ENCODE measurements at places on chromosomes 5 and 9. TPM values are rescaled to one million over a fixed set of nuclear protein-coding genes. Genes with fewer than 3 reads are reported as not detected.

DNA sequence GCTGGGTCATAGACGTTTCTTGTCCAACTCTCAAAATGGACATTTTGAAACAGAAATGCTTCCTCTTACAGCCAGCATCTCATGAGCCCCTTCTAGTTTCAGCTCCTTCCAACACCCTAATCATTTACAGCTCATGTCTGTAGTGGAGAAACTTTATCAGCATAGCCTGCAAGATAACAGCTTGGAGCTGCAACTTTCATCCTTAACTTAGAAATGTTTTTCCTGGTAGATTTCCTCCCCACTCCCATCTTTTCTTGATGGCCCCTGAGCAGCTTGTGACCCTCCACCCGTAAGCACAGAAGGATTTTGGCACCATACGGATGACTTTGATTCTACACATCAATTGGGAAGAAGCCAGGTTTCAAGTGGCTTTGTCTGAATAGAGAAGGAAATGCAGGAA, 53.5 kb upstream of the TGFBR1 start:
- DNase-seq: no peak

- DNase-seq: no peak
Measured at GRCh38 chr5:154506716-154507080, 28.7 kb upstream of the HAND1 start.

GRCh38 chr9:137028263-137029057, 423 bp upstream of the ABCA2 start:
- peak; percentile 77 for DNase-seq

DNA sequence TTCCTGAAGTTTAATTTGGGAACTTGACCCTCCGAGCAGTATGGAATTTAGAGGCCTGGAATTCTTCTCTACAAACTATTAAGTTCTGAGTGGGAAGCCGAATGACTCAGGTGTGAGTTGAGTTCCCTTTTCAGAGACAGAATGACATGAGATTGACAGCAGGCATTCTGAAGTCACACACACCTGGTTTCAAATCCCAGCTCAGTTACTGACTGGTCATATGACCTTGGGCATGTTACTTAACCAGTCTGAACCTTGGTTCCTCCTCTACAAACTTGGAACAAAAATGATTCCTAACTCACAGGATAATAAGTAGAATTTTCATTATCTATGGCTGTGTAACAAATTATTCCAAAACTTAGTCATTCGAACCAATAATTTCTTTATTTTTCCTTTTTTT, 45.5 kb upstream of the GPBP1 start:
- no peak for DNase-seq

DNA sequence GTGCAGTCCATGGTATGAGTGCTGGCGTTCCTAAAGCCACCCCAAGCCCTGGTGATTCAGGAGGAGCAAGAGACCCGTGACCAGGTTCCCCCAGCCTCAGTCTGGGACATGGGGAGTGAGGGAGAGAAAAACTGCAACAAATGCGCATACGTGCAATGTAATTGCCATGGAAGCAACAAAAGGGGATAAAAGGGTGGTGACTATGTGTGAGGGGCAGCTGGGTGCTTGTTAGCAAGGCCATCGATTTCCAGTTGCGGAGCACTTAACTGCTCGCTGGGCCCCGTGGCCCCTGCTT, 709 bp upstream of the SH3PXD2B start:
- no peak for DNase-seq

DNA sequence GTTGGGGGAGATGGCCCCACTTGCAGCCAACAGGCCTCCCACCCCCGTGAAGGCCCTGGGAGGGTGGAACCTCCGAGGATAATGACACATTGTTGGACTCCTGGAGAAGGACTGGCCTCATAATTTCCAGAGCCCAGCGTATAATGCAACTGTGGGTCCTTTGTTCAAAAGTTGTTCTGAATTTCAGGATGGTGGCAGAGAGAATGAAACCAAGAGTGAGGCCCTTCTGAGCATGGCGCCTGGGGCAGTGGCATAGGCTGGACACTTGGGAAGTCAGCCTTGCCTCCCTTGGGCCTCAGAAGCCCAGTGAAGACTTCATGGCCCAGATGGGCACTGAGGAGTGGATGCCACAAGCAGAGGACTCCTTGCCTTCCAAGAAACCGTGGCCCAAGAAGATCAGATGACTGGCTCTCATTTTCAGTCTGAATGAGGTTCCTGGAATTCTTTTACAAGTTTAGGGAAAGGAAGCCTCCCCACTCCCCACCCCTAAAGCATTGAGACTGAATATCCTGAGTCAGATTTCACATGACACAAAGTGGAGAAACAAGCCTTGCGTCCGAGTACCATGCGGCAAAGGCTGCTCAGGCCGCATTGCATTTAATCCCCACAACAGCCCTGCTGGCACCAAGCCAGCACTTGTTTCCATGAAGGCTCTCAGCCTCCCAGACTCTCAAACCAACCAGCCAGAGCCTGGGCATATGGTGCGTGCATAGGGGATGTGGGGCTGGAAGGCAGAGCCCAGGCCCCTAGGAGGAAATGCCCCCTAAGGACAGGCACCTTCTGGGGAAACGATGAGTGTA, 96.7 kb upstream of the SMIM23 start:
- no peak for DNase-seq

- no peak for DNase-seq
Measured at GRCh38 chr9:96581786-96582185, 37.9 kb downstream of the CDC14B start.

GRCh38 chr5:1732945-1733344, 66.7 kb downstream of the MRPL36 start:
- no peak for DNase-seq

- no peak for DNase-seq
Measured at GRCh38 chr9:7778851-7779600, 20.6 kb downstream of the DMAC1 start.

- DNase-seq: no peak
Measured at GRCh38 chr5:8550921-8551320, 682.0 kb downstream of the MTRR start.

DNA sequence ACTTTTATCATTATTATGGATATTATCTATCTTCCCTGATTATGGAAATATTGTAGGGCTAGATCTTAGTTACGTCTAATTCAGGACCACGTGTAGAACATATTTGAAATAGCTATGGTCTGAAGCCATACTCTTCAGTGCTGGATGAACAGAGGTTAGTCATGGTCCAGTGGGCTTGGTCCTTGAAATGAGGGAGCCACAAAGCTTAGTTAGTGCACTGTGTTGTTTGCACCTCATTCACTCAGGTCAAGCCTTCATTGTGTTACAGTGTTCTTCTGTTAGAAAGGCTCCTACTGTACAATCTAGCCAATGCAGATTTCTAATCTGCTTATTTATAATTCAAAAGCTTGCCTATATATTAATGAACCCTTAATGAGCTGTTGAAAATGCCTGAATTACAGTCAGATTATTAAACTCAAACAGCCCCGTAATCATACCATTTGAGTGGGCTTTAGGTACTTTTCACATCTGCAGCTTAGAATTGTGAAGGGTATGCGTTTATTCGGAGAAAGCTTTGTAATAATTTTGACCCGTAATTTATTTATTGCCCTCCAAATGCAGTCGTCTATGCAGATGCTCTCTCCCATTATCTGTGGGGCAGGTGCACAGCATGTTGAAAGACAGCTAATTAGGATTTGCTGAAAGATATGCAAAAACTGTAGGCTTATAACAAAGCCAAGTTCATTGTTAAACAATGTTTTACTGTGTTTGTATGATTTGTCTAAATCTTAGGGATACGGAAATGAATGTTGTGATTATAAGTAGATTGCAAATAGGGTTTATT, 164.9 kb downstream of the PBX3 start:
- no peak for DNase-seq

DNA sequence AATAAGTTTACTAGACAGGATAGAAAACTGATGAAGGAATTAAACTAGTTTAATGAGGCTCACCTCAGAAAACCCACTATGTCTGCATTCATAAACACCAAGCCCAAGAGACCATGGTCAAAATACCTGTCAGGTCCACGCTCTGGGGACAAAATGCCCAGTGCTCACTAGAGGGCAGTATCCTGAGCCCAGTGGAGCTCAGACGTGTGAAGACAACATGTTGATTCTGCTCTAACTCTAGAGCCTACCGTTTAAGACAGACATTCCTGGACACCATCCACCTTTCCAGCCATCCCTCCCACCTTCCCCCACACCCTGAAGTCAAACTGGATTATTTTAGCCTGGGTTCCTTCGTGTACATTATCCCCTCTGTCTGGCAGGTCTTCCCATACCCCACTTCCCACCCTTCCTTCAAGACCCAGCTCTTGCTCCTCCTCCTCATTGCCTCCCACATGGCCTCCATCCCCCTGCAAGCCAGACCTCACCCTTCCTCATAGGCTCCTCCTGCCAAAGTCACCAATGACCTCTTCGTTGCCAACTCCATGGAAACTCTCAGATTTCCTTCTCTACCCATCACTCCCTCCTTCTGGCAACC, 142.3 kb upstream of the FSTL4 start:
- peak; percentile 43 for DNase-seq

DNA sequence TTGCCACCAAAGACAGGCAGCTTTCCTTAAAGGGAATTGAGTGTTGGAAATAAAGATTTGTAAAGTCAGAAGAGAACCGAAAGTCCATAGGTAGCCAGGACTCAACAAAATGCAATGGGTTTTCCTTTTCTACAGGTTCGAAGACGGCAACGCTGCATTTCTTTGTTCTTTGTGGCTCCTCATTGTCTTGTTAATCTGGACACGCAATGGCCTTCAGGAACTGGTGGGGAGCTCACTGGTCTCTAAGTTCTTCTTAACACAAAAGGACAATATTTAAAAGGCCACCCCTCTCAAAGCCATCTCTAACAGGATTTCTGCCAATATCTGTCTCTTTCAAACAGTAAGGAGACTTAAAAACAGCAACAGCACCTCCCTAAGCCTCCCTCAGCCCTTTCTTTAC, 170.6 kb downstream of the RMI1 start:
- DNase-seq: no peak

MARCHF11 gene
- total RNA-seq: not detected

PCDHA1 gene
- total RNA-seq: not detected

All from OCI-LY7 (cell line).